ENCODE measurements at places on chromosomes 12 and 14.

- no peak for DNase-seq
Measured at GRCh38 chr12:103421402-103421801, 74.4 kb downstream of the C12orf42 start.

GRCh38 chr14:52473557-52473956 lies 78.7 kb downstream of the TXNDC16 start:
- DNase-seq = no peak

GRCh38 chr12:132277949-132278348 lies 51.4 kb downstream of the GALNT9 start:
- no peak for DNase-seq

GRCh38 chr12:130499474-130499873 lies 161.8 kb downstream of the PIWIL1 start:
- DNase-seq = no peak

DNA sequence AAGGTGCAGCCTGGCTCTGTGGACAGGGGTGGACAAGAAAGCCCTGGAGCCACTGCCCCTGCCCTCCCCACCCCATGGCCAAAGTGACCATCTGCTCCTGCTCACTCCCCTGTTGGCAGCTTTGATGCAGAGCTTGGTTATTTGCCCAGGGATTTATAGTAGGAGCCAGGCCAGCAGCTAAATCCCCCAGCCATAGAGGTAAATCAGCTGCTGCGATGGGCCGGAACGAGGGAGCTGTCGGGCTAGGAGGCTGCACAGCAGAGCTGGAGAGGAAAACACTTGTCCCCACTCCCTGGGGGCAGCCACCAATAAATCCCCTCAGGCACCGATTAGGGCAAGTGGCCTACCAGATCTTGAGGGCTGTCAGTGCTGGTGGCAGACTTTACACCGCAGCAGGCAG lies 26.0 kb downstream of the SMUG1 start:
- no peak for DNase-seq

DNA sequence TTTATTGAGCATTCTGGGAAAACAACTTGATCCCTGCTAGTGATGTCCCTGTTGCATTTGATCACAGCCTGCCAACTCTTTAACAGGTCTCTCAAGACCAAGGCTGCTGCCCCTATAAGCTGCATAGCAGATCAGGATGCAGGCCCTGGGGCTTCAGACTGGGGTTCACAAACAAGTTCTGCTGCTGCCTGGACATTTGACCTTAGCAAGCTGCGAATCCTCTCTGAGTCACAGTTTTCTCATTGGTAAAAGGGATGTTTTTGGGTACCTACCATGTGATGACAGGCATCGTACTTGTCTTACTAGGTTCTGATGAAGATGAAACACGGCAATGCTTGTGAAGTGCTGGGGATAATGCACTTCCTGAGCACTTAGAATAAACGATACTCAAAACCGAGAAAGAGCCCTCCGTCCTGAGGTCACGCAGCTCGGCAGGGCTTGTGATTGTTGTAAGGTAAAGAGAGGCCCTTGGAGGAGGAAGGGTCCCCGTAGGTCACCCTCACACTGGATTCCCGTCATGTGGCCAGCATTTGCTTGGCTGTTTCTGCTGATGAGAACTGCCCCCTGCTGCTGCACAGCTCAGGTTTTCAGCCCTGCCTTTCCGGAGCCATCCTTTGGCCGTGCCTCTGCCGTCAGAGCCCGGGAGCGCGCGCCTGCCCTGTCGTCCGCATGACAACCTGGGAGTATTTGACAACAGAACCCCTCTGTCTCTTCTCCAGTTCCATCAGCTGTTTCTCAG lies 39.1 kb downstream of the TSPAN9 start:
- DNase-seq = no peak

- no peak for DNase-seq
Measured at GRCh38 chr12:58819985-58820384, 100.3 kb downstream of the LRIG3 start.

GRCh38 chr12:124736115-124737039 lies 127.3 kb downstream of the SCARB1 start:
- no peak for DNase-seq

- no peak for DNase-seq
Measured at GRCh38 chr12:92650228-92650822, 52.5 kb upstream of the PLEKHG7 start.

GRCh38 chr12:11836282-11837151 lies 187.0 kb downstream of the ETV6 start:
- no peak for DNase-seq

- no peak for DNase-seq
Measured at GRCh38 chr12:63224396-63224795, 73.4 kb upstream of the AVPR1A start.

- no peak for DNase-seq
Measured at GRCh38 chr12:88361493-88361892, 218.8 kb downstream of the KITLG start.

DNA sequence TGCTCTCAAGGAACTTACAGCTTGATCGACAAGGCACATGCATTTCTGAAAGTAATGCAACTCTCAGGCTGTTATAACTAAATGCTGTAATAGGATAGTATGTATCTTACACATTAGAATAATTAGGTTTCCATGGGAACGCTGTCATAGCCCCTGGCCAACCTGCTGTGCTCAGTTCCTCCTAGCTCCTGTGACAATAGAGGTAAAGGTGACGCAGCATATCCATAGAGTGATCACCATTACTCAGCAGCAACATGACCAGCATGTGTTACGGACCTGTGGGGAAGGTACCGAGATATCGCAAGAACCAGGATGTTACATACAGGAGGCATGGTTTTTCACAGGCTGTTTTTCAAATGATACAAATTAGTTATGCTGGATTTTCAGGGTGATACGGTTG lies 150.7 kb downstream of the CAND1 start:
- no peak for DNase-seq

DNA sequence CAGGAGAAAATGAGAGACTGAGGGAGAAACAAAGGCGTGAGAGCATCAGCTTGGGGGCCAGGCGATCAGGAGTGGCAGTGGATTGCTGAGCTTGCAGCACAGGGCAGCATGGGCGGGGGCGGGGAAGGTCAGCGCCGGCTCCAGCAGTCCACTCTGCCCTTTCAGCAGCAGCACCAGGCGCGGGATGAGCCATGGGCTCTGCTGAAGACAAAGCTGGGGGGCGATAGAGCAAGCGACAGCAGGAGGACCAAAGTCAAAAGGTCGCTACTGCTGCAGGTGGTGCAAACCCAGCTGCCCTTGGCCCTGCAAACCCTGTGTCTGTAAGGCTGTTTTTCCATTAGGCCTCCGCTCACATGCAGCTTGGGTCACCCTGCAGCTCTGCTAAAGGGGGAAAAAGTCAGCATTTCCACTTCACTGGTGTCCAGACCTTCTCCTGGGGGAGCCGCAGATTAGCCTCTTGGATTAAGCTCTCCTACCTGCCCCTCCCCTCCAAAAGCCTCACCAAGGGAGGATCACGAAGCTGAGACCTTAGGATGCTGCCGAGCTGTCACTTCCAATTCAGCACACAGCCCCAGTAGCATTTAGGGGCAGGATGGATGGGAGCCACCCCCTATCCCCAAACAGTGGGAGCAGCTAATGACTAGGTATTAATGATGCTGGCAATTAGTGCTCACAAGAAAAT lies 204.8 kb downstream of the DPF3 start:
- no peak for DNase-seq

DNA sequence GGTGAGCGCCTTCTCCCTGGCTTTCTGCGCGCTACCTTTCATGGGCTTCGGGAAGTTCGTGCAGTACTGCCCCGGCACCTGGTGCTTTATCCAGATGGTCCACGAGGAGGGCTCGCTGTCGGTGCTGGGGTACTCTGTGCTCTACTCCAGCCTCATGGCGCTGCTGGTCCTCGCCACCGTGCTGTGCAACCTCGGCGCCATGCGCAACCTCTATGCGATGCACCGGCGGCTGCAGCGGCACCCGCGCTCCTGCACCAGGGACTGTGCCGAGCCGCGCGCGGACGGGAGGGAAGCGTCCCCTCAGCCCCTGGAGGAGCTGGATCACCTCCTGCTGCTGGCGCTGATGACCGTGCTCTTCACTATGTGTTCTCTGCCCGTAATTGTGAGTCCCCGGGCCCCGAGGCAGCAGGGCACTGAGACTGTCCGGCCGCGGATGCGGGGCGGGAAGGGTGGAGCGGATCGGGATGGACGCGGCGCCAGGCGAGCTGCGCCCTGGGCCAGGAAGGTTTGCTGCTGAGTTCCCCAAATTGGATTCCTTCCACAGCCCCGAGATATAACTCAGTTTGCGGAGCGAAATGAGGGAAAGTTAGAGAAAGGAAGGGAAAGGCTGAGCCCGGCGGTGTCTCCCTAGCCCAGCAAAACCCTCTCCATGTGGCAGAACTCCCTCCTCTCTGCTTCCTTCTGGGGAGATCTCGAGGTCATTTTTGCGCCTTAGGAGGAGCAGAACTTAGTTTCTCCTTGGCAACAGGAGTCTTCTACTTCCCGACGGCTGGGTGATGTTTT lies 972 bp downstream of the PTGDR start:
- DNase-seq = peak; percentile 20

- no peak for DNase-seq
Measured at GRCh38 chr14:77243853-77244252, 27.2 kb downstream of the NGB start.

- no peak for DNase-seq
Measured at GRCh38 chr12:96456265-96456974, 33.0 kb upstream of the CFAP54 start.

DNA sequence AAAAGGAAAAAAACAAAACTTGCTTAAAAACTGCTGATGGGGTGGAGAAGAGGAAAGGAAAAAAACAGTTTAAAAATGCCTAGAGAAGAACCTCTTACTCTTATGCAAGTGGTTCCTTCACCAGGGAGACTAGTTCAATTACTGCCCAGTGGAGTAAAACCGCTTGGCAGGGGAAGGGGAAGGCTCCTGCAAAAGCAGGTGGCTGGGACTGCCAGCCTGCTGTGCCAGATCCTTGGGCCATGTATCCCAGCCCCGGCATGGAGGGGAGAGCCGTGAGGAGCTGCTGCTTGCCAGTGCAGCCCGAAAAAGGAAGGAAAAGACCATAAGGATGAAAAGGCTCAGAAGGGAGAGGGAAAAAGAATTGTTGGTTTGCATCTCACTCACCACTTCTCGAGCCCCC lies 123.0 kb downstream of the FSCB start:
- DNase-seq = no peak

DNA sequence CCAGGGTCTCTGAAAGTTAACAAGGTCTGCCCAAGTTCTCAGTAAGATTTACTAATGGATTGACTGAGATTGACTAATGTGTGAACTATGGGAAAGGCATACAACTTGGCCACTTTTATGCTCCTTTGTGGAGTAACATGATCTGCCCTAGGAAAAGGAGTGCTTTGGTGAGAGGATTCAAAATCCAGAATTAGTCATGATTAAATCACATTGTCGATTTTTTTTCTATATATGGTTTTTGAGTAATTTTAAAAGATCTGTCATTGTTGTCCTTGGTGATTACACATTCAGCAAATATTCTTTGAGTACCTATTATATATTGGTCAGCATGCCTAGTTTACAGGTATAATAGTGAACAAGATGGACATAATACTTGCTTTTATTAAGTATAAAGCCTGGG lies 147.7 kb upstream of the SYT10 start:
- no peak for DNase-seq

DNA sequence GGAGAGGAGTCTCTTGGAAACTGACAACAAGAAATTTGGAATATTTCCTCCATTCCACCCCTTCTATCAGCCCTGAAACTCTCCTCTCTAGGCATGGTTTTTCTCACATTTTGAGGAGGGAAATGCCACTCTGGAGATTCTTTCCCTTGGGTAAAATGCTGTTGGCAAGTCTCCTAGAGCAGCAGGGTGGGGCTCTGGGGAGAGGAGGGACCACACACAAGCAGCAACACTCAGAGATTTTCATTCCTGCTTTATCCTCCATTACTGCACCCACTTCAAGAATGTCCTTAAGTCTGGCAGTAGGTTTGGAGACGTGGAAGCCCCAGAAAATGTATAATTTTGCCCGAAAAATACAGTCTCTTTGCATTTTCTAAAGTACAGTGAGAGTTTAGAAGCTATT lies 130.8 kb upstream of the FLRT2 start:
- no peak for DNase-seq

Data from activated gamma-delta T cell treated with Interleukin-2 at 50 U/mL for 16 hours (primary cell).